Upper lobe of left lung (tissue), 6 donors: ENCODE measurements at places on chromosomes 7 and 10. TPM values are rescaled to one million over a fixed set of nuclear protein-coding genes. Genes with fewer than 3 reads are reported as not detected.

RBP4 gene
- 11.5 TPM for total RNA-seq

CYP2C19 gene
- 0.20 TPM for total RNA-seq

DNA sequence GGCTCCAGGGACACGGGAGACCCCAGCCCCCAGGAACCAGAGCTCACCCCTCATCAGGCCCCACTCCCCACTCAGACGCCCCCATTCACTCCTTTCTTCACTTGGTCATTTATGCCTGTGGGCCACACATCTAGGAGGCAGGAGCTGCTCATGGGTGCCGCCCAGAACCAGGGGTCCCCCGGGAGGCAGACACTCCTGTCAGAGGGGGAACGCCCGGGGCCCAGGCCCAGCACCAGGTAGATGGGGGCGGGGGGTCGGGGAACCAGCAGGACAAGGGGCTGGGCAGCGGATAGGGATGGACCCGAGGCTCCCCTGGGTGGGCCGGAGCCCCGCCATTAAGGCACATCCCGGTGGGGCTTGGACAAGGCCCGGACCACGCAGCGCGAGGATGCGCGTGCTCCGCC lies 11.8 kb downstream of the CALY start:
- H3K27ac ChIP-seq = no peak overlapping the region
- no peaks in the 10 kb centered on the region for H3K36me3 ChIP-seq
- no peak overlapping the region for H3K4me3 ChIP-seq
- DNase-seq = no peak

GRCh38 chr7:93992421-93993110 lies 11.6 kb downstream of the BET1 start:
- DNase-seq = no peak
- H3K27ac ChIP-seq = no peak overlapping the region
- H3K27me3 ChIP-seq = no peaks in the 10 kb centered on the region
- no peaks in the 10 kb centered on the region for H3K4me1 ChIP-seq
- H3K4me3 ChIP-seq = no peak overlapping the region

- H3K4me1 ChIP-seq = no peaks in the 10 kb centered on the region
- H3K27me3 ChIP-seq = no peaks in the 10 kb centered on the region
- no peak overlapping the region for H3K4me3 ChIP-seq
- no peak overlapping the region for H3K27ac ChIP-seq
Measured at GRCh38 chr10:105063796-105064195, 422.7 kb downstream of the SORCS3 start.

DNA sequence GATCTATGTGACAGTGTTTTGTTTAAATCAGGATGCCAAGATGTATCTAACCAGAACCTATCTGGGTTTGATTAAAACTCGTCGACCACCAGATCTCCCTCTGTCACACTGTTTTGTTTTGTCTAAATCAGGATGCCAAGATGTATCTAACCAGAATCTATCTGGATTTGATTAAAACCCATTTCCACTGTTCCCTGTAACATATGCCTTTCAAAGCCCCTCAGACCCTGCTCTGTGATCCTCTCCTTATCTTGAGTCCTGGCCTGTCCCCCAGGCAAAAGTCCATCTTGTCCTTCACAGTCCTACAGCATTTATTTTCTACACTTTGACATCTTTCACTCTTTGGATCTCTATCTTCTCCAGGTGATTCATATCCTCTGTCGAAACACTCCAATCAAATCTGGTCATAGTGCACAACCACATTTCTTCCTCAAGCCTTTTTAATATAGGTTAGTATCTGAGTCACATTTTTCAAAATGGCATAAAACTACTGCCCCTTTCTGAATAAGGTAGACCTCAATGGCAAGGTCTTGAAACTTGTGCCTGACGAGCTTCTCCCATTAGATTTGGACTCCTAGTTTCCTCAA lies 32.5 kb downstream of the ERLIN1 start:
- no peaks in the 10 kb centered on the region for H3K4me1 ChIP-seq
- no peak overlapping the region for H3K4me3 ChIP-seq
- no peaks in the 10 kb centered on the region for H3K27me3 ChIP-seq
- no peak overlapping the region for H3K27ac ChIP-seq
- peaks cover 43% of the 10 kb centered on the region for H3K36me3 ChIP-seq
- DNase-seq = no peak
